Large intestine (tissue), 12 donors: ENCODE measurements at places on chromosomes 7 and 10. TPM values are rescaled to one million over a fixed set of nuclear protein-coding genes. Genes with fewer than 3 reads are reported as not detected.

The THSD7A gene
- polyA plus RNA-seq, result 3.7 TPM

The EN2 gene
- polyA plus RNA-seq, result not detected

DNA sequence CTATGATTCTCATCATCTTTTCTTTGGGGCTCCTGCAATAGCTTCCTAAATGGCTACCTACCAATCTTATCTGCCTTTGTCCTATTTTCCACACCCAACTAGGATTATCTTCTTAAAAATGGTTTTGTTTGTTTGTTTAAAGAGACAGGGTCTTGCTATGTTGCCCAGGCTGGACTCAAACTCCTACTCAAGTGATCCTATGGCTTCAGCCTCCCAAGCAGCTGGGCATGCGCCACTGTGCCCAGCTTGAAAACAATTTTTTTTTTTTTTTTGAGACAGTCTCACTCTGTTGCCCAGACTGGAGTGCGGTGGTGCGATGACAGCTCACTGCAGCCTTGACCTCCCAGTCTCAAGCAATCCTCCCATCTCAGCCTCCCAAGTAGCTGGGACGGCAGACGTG is 14.9 kb downstream of the DNMBP start:
- DNase-seq, result no peak

DNA sequence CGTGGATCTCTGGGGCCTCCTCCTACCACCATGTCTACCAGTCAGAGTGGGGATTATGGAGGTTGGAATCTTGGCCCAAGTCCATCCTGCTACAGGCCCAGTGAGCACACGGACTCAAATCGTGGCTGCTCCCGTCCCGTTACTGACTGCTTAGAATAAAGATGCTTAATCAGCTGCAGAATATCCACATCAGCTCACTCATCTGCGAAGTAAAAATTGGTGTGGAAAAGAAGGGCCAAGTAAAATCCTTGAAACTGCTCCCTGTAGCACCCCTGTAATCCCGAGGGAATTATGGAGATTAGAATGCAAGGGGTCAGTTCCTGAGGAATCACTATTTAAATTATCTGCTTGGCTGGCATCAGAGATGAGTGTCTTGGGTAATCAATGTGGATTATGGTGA is 13.0 kb upstream of the HTR5A start:
- DNase-seq, result no peak

DNA sequence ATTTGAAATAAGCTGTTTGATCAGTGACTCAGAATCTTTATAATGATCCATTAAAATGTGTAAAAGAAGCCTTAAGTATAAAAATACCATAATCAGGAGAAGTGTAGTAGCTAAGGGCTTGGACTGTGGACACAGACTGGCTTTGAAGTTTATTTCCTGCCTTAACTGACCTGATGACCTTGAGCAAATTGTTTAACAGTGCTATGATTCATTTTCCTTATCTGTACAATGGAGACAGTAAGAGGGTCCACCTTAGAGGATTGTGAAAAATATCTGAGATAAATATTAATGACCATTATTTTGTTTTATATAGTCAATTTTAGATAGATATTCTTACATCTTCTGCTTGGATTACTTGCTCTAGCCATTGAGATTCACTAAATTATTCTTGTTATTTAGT is 13.3 kb upstream of the RPA3 start:
- peak; percentile 24 for DNase-seq

GRCh38 chr10:60606343-60607080 is 171.8 kb upstream of the CDK1 start:
- DNase-seq, result peak; percentile 22

GRCh38 chr10:100148353-100149211 is 37.2 kb downstream of the ERLIN1 start:
- DNase-seq, result no peak
